Renal cortical epithelial cell (primary cell): ENCODE measurements at places on chromosomes 7 and 10. TPM values are rescaled to one million over a fixed set of nuclear protein-coding genes. Genes with fewer than 3 reads are reported as not detected.

- DNase-seq: no peak
Observed at GRCh38 chr7:157474685-157475084, 137.9 kb downstream of the DNAJB6 start.

DNA sequence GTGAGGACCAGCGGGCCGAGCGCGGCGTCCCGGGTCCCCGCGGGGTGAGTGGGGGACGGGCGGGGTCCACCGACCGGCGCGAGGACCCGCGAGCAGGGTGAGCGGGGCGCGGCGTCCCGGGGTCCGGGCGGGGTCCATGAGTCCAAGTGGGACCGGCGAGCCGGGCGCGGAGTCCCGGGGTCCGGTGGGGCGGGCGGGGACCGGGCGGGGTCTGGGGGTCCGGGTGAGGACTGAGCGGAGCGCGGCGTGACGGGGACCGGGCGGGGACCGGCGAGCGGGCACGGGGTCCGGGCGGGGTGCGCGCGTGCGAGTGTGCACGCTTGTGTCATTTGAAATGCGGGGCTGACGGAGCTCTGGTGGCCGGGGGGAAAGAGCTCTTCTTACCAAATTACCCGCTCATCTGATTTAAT is 765 bp downstream of the CELF2 start:
- DNase-seq: no peak

DNA sequence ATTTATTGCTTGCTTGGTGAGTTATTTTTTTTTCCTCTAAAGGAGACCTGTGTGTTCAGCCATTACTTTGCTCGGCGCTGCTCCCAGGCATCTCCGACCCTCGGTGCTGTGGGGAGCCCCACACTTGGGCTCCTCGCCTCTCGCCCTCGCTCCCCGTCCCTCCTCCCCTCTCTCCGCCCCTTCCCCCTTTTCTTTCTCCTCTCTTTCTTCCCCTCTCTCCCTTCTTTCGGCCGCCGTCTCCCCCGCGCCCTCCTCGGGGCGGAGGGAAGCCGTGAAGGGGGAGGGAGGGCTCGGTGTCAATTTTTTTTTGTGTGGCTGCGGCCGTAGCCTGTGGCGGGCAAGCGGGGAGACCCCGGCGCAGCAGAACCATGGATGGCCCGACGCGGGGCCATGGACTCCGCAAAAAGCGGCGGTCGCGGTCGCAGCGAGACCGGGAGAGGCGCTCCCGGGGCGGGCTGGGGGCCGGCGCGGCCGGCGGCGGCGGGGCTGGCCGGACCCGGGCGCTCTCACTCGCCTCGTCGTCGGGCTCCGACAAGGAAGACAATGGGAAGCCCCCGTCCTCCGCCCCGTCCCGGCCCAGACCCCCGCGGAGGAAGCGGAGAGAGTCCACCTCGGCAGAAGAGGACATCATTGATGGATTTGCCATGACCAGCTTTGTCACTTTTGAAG is 1.1 kb downstream of the AUTS2 start:
- DNase-seq: peak; percentile 18

DNA sequence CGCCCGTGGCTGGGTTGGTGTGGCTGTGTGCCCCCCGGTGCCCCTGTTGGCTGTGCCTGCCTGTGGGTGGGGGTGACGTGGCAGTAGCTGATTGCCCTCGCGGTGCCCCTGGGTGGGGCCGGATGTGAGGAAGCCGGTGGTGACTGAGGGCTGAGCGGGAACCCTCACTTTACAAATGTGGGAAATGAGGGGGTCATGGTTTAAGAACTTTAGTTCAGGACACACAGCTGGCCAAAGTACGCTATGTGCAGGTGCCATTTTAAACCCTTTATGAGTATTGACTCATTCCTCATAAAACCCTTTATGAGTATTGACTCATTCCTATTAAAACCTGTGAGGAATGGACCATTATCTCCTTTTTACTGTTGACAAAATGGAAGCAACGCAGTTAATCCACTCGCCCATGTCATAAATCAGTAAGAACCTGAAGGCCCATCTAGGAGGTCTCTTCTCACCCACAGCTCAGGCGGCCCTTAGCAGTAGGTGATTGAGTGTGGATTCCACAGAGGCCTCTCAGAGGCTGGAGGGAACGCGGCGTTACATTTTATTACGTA is 290.1 kb upstream of the COBL start:
- no peak for DNase-seq

GIMAP5 gene
- 0.20 and 0.35 TPM in 2 replicates for total RNA-seq
